ENCODE measurements at places on chromosomes 13 and 19.

GRCh38 chr19:355134-355533 lies 10.5 kb upstream of the MIER2 start:
- no peak for DNase-seq

- DNase-seq = no peak
Measured at GRCh38 chr13:30685320-30685859, 50.0 kb upstream of the ALOX5AP start.

- no peak for DNase-seq
Measured at GRCh38 chr13:46572752-46573431, 19.9 kb downstream of the LRCH1 start.

- DNase-seq = peak; percentile 65
Measured at GRCh38 chr13:24683838-24684599, 3.8 kb downstream of the ATP12A start.
